SK-MEL-5 (cell line): ENCODE measurements at places on chromosomes 3 and 15. TPM values are rescaled to one million over a fixed set of nuclear protein-coding genes. Genes with fewer than 3 reads are reported as not detected.

The FRMD4B gene
- total RNA-seq, result 31.4 and 36.7 TPM in 2 replicates

The GREM1 gene
- under 0.01 TPM in 1 of 2 replicates, not detected in the other for total RNA-seq

The FES gene
- total RNA-seq, result 0.16 TPM in 1 of 2 replicates, not detected in the other

The IGSF10 gene
- 0.03 and 0.16 TPM in 2 replicates for total RNA-seq

The LYSMD4 gene
- 5.7 and 7.6 TPM in 2 replicates for total RNA-seq

The XCR1 gene
- not detected in 2 replicates for total RNA-seq

The CHD2 gene
- total RNA-seq, result 27.4 and 37.9 TPM in 2 replicates

The ZNF860 gene
- total RNA-seq, result 3.9 and 6.1 TPM in 2 replicates

The EIF4G1 gene
- 211 and 237 TPM in 2 replicates for total RNA-seq

The SH3BP5 gene
- 48.2 and 49.3 TPM in 2 replicates for total RNA-seq

The CLN6 gene
- total RNA-seq, result 52.4 and 57.6 TPM in 2 replicates

The ARPIN gene
- total RNA-seq, result 3.9 and 4.4 TPM in 2 replicates

The ATP13A5 gene
- total RNA-seq, result not detected in 2 replicates

The ISL2 gene
- 0.11 TPM in 1 of 2 replicates, not detected in the other for total RNA-seq

The CCR5 gene
- total RNA-seq, result not detected in 2 replicates

- no peak for DNase-seq
These were observed 450.1 kb downstream of the GBE1 start for GRCh38 chr3:81311321-81311720.

DNA sequence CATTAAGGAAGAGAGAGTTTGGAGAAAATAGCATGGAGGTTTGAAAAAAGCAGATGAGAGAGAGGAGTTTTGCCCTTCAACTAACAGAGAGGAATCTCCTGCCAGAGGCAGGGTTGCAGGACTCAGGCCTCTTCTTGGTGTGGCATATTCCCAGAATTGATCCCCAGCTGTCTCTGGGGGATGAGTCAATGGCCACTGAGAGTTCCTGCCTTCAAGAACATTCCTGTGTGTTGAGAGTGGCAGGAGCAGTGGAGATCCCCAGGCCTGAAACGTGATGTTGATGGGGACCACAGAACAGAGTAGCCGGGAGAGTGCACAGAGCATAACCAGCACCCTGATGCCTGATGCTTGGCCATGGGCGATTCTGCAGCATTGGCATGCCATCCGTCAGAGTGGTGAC lies 348.4 kb upstream of the THBS1 start:
- no peak for DNase-seq

DNA sequence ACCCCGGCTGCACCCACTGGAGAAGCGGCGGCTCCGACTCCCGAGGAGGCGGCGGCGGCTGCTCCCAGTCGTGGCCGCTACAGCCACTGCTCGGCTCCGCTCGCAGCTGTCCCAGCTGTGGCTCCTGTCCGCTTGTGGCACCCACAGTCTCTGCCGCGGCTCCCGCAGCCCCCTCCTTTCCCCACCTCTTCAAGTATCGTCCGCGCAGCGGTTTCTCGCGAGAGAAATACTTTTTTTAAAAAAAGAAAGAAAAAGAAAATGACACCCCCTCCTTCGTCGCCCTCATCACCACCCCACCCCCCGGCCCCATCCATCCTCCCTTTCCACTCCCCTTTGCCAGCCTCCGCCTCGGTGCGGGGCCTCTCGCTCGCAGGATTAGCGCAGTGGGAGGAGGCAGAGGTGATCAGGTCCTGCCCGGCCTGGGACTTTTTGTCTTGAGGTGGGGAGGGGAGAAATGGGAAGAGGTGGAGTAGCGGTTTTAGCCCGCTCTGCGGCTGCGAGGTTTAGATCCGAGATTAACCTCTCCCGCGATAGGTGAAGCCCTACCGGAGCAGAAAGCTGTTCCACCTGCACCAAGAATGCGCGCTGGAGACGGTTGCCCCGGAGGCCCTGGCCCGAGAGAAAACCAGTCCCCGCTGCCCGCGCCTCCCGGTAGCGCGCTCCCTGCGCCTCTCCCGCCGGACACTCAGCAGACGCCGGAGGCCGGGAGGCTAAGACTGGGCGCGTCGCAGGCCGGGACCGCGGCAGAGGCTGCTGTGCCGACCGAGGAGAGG lies at the start of gene FBN1:
Gene FBN1, minus strand, starts transcription at position 152 of the 773 bp plus-strand sequence. CDS start 940 bp downstream, outside the sequence.
- DNase-seq, result no peak

DNA sequence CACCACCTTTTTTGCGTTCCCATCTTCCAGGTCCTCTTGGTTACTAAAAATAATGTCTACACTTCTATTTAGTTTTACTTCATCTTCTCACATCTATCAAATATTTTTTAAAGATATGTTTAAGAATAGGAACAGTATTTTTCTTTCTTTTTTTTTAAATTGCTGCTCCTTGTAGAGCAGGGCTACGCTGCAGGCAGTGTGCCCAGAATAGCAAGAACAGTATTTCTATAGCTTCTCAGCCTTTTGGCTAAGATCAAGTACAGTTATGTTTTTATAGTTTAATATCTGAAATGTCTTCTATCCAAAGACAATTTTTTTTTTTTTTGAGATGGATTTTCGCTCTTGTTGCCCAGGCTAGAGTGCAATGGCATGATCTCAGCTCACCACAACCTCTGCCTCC lies 73.0 kb downstream of the MYO9A start:
- DNase-seq, result no peak

DNA sequence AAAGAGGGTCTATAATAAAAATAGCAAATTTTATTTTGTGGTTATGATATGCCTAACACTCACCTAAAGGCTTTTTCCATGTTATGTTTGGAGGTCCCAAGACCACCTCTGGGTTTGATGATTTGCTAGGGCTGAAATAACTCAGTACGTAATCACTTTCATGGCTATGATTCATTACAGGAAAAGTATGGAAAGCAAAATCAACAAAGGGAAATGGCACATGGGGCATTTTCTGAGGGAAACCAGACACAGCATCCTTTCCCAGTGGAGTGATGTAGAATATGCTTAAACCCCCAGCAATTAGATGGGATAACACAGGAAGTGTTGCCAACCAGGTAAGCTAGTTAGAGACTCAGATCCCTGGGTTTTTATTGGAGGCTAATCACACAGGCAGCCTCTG lies 701.6 kb upstream of the CBLB start:
- no peak for DNase-seq

DNA sequence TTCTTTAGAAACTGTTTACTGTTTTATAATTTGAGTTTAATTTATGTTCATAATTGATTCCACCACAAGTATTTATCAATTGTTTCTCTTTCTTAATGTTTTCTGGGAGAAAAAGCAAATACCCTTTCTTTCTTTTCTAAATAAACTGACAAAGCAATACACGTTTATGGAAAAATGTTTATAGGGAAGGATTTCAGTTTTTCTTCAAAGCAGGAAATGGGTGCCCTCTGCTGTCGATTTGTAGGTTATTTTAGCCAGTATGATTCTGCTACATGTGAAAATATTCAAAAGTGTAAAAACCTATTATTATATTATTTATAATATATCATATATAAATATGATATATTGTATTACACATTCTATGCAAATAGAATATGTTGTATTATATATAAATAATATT lies 921.0 kb upstream of the ROBO1 start:
- DNase-seq, result peak; percentile 35

DNA sequence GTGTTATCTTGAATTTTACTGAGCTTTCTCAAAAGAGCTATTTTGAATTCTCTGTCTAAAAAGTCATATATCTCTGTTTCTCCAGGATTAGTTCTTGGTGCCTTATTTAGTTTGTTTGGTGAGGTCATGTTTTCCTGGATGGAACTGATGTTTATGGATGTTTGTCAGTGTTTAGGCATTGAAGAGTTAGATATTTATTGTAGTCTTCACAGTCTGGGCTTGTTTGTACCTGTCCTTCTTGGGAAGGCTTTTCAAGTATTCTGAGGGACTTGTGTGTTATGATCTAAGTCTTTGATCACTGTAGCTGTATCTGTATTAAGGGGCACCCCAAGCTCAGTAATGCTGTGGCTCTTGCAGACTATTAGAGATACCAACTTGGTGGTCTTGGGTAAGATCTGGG lies 10.6 kb upstream of the RAD51 start:
- DNase-seq, result no peak

DNA sequence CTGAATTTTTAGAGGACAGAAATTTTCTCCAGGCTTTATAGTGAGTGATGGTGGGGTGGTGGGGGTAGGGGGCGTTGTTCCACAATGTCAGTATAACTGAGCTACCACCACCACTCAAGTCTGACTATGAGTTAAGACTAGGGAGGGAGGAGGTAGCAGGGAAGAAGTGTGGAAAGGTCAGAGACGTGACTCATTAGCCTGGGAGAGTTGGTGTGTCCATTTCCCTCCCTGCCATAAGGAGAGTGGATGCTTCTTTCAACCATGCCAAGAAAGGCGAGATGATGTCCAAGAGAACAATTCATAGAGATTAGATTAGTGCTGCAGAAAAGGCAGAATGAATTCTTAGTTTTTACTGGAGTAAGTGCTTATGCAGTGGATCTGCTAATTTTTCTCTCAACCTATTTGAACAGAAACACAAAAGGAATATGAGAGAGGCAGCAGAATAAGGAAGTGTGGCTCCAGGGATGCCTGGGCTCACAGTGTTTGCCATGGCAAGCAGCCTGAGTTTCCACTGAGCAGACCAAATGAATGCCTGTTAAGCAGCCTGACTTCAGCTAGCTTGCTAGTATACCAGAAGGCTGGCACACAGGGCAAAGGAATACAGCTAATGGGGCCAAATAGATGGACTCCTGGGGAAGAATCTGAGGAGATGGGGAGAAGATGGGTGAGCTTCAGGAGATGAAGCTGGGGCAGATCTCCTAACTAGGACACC lies 708.9 kb downstream of the NTRK3 start:
- DNase-seq, result no peak

- DNase-seq, result no peak
These were observed 46.2 kb downstream of the ZDHHC3 start for GRCh38 chr3:44929782-44930181.

DNA sequence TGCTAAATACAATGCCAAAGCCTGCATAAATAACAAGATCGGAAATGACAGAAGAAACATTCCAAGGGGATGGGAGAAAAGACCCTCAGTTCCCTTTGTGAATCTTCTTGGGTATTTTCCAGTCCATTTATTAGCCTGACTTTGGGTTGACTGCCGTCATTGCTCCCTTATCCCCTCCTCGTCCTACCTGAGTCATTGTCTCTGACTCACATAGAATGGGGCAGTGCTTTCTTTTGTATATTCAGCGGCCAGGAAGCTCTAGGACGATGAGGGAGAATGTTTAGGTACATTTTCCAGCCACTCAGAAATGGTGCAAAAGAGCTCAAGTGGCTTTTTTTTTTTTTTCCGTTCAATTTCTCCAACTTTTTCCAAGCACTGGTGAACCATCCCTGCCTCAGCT lies 71.6 kb downstream of the KAT2B start:
- no peak for DNase-seq

DNA sequence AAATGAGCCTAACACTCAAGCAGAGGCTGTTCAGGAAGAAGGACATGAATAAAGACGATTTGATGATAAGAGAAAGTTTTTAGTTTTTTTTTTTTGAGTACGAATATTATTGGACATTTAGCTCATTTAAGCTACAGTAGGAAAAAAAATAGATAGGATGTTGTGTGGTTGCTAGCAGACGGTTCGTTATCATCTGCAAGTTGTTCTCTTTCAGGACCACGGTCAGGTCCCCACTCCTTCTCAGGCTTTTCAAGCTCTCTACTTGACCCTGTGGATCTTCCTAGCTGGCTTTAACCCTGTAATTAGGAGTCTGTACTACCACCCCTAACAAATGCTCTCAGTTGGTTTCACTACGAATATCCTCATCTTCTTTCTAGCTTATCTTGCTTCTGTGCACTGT lies 1.1 kb downstream of the KCNH8 start:
- peak; percentile 38 for DNase-seq

DNA sequence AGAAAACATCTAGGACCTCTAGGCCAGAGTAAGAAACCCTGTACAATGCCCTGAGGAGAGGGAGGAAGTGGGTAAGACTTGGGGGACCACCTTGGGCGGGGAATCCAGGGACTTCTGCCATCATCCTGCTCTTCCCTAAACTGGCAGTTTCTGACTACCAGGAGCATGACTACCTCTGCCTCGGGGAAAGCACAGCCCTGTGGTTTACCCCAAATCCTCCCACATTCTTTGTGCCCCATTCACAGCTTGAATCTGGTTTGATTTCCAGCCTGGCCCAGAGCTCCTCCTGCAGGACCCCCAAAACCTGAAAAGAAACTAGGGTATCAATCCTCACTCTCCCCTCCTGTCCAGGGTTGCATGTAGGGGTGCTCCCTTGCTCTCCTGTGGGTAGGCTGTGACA lies 4.7 kb downstream of the C3orf18 start:
- no peak for DNase-seq

GRCh38 chr15:65211482-65211982 lies 259 bp upstream of the CILP start:
- no peak for DNase-seq

DNA sequence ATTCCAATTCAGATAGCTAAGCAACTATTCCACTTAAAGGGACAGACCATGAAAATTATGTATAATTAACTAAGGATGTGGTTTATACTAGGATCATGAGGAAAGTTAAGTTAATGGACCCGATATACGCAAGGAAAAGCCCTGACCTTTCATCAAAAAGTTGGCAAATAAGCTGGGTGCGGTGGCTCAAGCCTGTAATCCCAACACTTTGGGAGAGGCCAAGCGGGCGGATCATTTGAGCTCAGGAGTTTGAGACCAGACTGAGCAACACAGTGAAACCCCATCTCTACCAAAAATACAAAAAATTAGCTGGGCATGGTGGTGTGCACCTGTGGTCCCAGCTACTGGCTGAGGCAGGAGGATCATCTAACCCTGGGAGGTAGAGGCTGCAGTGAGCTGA lies 39.6 kb downstream of the SCAP start:
- no peak for DNase-seq

DNA sequence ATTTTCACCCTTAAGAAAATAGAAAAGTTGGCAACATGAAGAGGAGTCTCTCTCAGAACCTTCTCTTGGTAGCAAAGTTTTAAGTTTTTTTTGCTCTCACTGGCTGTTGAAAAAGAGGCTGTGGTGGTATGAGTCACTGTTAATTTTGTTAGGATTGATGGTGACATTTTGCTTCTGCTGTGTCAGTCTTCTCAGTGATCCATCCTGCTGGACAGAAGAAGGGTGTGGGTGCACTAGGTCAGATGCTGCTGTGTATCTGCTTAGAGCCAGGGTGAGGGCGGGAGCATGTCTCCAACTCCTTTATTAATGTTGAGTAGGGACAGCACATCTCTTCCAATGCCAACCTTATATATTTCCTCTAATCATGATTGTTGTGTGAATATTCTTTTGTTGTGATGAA lies 369.5 kb downstream of the FEZF2 start:
- DNase-seq, result no peak

- DNase-seq, result no peak
These were observed 43.6 kb downstream of the WHAMM start for GRCh38 chr15:82852941-82853561.

DNA sequence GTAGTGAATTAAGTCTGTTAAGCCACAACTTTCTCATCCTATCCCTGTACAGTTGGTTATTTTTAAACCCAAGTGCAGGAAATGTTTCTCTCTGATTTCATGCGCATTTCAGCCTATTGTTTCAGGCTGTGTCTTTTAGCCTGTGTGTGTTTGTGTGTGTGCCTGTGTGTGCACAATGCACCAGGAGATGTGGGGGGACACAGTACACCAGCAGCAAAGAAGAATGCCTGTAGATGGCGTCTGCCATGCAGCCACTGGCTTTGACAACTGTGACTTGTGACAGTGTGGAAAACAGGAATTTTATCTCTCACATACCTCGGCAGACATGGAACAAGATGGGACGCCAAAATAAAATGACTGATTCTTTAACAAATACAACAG lies 43.6 kb upstream of the PLXNA1 start:
- peak; percentile 32 for DNase-seq
